KBM-7 (cell line): ENCODE measurements at places on chromosomes 5 and 9.
A peak's percentile ranks its signal among the peaks of the same experiment; 100 is the strongest.

DNA sequence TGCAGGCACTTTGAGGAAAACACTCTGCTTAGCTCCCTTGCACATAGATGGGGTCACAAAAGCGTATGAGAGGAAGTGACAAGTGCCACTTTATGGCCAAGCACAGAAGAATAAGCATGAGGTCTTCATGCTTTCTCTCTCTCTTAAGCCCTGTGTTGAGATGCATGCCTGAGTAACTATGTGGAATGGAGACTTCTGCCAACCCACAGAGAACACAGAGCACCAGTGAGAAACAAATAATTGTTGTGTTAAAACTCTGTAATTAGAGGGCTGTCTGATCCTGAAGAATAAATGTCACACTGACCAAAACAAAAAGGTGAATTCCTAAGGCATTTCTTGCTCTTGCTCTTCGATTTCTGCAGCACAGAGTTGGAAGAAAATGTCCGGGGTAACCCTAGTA is 488.5 kb downstream of the CTNND2 start:
- DNase-seq = no peak

DNA sequence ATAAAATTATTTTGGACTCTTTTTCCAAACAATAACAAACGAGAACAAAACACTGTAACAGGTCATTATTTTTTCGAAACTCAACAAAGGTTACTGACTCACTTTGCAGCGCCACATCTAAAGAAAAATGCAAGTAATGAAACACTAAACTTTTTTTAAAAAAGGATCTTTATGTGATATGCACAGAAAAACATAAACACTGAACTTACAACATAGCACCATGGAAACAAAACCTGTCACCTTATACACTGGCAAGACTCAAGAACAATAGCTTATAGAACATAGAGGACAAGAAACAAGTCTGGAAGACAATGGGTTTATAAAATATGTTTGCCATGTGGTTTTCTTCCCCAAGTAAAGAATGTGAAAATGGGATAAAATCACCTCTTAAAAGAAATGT is 85.2 kb downstream of the AUH start:
- no peak for DNase-seq

- peak; percentile 99 for DNase-seq
These were observed 355.4 kb upstream of the PDE4D start for GRCh38 chr5:60248901-60249300.

DNA sequence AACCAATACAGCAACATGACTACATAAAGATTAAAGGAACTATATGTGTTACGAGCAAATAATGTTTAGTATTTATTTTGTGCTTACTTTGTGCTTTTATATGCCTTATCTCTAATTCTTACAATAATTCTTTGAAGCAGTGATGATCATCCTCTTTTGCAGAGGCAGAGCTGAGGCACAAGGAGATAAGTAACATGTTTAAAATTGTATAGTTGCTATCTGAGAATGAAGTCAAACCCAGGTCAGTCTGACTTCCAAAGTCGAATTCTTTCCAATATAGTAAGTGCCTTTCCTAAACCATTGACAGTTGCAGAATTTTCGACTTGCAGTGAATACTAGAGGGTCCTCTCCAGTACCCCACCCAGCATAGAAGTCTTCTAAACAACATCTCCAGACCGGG is 12.0 kb upstream of the ZFAND5 start:
- no peak for DNase-seq

DNA sequence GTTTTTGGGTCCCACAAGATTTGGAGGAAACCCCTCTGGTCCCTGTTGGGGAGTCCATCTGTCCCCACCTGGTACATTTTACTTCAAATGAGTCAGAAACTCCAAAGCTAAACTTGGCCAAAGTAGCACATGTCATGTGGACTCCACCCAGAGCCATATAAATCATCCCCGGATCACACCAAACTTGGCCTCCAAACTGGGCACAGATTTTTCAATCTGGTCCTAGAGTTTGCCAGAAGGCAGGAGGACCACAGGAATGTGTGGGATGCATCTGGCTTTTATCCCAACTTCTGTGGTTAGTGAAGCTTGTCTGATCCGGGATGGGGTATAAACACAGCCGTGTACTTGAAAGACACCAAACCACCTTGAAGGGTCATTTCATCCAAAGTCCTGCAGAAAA is 66.3 kb downstream of the MAT2B start:
- DNase-seq = no peak

GRCh38 chr9:124110307-124110915 is 98.8 kb downstream of the LHX2 start:
- DNase-seq = peak; percentile 83

DNA sequence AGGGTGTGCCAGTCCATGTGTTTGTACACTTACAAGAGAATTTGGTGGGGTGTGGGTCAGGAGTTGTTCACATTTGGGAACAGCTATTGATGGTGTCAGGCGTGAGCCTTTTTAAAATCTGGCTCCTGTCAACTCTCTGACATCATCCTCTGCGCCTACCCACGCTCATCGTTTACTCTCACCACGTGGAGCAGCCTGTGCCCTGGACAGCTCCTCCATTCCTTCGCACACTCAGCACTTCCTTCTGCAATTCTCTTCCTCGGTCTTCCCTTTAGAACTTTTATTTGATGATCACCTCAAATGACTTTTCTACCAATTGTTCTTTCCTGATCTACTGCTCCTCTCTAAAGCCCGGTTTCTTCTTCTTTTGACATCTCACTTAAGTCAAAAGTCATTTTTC is 42.1 kb upstream of the GNAQ start:
- peak; percentile 62 for DNase-seq
